ENCODE measurements at places on chromosomes 6 and 20.

DNA sequence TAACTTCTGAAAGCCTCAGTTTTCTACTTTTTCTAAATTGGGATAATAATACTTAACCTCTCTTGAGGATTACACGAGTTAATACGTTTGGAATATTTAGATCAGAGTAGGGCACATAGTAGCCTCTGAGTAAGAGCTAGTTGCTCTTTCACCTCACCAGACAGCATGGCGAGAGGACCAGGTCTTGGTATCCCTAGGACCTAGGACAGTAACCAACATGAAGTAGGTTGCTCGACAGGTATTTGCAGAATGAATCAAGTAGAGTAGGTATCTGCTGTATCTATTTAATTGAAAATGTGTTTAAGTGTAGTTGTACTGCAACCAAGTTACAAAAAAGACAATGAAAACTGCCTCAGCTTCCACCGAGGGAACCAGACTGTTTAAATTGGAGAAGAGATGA is 1.4 kb downstream of the CDC5L start:
- DNase-seq = no peak

DNA sequence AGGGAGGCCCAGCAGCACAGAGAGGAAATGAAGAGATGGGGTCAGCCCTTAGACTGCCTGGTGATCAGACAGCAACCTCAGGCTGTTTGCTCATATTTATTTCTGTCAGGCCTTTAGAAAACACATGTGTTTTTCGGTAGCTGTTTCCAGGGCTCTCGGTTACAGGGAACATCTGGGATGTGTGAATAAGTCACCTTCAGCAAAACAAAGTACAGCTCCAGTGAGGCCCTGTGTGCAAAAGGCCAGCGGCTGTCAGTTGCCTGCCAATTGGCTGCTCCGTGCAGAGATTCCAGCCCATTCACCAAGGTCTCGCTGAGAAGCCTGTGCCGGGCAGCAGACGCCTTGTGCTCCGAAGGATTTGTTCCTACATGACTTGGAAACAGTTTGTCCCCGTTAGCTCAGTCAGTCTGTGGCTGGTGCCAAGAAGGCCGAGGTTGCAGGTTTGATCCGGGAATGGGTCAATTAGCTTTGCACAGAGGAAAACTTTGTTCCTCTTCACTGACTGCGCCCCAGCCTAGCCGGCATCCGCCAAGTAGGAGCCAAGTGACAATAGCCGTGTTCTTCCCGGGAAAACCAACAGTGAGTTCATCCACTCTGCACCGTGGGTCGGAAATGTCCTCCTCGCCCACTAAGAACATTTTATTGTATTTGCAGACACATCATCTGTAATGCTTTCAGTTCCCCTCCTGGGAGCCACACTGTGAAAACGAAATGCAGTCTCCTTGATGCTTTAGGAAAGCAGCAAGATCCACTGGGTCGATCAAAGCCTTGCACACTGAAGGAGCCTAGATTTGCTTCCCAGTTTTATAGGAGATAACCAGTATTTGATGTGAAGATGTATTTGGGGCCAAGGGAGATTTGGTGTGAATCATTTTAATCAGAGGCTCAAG is 315.4 kb upstream of the CDYL start:
- no peak for DNase-seq

GRCh38 chr6:116271149-116271708 is 8.5 kb downstream of the TSPYL1 start:
- no peak for DNase-seq

DNA sequence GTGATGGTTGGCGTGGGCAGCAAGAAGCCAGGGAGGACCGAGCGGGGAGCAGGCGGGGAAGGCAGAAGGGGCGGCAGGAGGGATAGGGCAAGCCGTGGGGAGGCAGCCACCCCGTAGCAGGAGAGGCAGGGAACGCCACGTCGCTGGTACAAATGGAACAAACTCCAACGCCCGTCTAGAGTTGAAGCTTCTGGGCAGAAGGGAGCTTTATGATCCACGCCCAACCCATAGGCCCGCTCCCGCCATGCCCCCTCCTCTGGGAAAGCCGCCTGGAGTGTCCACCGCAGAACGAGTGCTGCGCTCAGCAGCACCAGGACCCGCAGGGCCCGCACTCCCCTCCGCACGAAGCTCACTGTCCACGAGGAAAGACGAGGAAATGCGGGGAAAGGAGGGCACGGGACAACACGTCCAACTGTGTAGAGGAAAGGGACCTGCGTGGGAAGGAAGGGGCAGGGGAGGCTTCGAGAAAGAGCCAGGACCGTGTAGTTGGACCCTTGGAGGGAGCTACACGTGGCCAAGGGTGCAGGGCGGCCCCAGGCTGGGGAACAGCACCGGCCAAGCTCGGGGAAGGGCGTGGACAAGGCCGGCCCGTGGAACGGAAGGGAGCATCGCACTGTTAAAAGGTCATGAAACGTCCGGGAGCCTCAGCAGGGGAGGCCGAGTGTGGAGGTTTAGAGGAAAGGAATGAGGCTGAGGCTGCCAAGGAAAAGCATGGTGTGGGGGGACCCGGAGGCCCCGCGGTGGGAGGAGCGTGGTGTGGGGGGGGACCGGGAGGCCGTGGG is 204.0 kb downstream of the DLL1 start:
- no peak for DNase-seq

DNA sequence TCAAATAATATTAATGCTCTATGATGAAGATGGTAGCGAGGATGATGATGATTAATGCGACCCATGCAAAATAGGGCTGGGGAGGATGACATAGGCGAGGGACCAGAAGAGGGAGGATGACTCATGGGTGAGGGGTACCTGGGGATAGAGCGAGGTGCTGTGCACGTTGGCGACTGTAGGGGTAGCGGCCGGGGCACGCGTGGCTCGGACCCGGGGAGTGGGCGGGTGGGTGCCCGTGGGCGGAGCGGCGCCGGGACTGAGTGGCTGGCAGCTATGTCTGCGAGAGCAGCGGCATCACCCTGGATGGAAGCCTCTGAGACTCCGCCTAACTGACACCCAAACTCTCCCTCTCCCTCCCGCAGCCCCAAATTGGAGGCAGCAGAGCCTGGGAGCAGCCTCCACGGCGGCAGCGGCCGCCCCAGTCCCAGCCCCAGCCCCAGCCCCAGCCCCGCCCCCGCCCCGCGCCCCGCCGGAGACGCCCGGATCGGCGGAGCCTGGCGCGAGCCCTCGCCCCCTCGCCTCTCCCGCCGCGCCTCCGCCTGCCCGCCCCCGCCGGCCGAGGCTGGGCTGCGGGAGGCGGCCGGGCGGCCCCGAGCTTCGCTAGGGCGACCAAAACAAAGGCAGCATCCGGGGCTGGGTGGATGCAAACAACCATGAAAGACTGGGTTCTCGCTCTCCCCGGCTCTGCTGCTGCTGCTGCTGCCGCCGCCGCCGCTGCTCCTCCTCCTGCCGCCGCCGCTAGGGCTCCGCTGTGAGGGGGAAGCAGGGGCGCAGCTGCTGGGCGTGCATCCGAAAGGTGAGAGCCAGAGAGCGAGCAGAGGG is at the start of gene RIMS1:
TSS of gene RIMS1 (plus strand) at position 367 of the 822 bp plus-strand sequence. CDS start 474 bp downstream, outside the sequence.
- DNase-seq = peak; percentile 38

GRCh38 chr6:137123078-137123477 is 50.4 kb downstream of the IL22RA2 start:
- DNase-seq = no peak

DNA sequence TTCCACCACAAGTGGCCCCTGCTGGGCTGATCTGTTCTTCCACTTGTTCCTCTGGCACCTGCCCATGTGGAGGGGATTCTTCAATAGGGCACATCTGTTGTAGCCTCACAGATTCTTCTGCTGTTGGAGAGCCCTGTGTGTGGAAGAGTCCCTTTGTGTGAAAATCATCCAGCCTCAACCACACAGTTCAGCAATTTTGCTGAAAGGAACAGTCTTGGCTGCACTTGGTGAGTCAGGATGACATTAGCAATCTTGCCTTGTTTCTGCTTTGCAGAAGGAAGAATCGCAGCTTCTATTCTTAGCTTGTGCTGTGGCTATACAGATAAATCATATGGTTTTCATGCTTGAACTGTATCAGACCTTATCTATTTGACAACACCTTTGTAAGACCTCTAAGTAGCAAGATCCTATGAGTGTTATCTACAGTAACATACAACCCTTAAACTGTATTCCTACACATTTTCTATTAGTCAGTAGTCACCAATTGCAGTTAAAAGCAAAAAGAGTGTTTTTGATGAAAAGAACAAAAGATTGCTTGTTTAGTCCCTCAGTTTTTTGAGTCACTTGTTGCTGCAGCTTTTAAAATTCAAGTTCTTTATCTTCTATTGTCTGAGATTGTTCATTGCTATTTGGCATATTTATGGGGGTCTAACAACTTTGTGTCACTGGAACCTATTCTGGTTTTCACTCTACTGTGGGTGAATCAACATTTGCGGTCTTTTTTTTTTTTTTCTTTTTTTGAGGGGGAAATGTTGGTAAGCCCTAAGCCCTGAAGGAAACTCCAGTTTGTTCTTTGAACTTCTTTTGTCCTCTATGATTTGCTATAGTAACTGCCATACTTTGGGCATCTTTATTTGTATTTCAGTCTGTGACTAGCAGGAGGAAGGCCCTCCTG is 231.6 kb downstream of the TFAP2B start:
- no peak for DNase-seq

DNA sequence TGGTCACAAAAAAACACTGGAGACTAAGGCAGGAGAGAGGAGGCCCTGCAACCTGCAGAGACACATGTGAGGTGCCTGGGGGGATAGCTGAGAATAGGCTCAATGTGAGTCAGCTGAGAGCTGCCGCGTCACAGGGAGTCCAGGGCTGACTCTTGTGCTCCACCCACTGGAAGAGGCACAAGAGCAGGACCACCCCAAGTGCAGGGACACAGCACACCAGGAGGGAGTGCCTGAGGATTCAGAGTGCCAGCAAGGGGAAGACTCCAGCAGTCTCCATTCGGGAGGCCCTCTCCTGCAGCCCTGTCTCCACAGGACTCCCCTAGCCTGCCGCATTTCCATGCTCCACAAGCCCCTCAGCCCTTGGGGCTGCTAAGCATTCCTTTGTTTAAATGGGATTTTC is 105.5 kb downstream of the HUS1B start:
- DNase-seq = peak; percentile 14

DNA sequence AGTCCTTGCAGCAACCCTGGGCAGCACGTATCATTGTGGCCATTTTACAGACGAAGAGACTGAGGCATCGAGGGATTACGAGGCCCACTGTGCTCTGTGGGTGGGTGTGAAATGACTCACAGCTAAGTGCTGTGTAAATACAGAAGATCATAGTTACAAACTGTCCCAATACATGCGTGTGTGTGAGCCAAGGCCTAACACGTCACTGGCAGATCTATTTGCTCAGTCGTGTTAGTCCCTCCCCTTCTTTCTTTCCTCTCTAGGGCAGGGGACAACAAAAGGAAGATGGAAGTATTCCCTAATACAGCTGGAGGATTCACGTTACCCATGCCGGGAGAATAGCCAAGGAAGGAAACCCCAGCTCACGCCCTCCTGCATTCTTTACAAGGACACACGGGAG is 175.9 kb downstream of the CDC5L start:
- DNase-seq = no peak

DNA sequence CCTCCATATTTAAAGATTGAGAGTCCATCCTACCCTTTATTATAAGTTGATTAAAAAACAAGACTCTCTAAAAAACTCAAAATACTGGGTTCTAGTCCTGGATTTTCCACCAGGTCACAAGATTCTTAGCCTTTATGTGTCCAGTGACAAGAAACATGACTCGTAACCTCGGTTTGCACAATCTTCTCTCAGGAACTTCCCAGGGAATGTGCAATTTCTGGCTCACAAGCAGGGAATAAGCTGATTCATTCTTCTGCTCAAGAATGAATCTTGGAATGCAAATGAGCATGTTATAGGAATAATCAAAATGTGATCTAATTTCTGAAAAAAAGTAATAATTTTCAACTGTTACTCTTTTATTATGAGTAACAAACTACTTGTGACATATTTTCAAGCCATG is 45.1 kb downstream of the OGFRL1 start:
- peak; percentile 85 for DNase-seq

DNA sequence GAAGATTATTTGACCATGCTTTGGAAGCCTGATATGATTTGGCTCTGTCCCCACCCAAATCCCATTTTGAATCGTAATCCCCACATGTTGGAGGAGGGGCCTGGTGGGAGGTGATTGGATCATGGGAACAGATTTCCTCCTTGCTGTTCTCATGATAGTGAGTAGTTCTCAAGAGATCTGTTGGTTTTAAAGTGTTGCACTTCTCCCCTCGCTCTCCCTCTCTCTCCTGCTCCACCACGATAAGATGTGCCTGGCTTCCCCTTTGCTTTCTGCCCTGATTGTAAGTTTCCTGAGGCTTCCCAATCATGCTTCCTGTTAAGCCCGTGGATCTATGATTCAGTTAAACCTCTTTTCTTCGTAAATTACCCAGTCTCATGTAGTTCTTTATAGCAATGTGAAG is 21.7 kb upstream of the FAM217A start:
- no peak for DNase-seq

DNA sequence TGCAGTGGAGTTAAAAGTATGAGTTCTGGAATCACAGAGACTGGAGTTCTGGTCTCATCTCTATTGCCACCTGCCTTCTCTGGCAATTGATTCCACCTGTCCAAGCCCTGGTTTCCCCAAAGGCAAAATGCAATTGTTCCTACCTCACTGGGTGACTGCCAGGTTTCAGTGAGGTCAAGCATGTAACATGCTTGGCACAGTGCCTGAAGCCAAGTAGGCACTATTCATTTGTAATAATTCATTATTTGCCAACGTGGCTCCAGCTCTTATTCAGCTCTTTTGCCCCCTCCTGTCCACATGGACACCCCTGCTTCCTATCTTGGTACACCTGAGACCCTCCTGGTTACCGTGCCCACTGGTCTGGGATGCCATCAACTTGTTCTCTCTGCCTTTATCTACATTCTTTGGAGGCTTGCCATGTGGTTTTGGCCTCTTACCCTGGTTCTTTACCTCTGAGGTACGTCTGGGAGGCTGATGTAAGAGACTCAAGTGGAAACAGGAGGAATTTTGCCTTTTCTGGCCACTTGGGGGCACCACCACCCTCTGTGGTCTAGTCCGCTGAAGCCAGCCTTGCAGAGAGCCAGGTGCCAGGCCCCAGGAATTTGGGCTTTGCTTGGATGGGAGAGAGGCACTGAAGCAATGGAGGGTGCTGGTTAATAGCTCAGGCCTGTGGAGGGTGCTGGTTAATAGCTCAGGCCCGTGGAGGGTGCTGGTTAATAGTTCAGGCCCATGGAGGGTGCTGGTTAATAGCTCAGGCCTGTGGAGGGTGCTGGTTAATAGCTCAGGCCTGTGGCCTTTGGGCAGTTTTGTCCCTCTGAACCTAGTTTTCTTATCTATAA is 1.7 kb downstream of the KCNK15 start:
- DNase-seq = peak; percentile 56

GRCh38 chr6:134607411-134607810 is 289.5 kb upstream of the SGK1 start:
- peak; percentile 51 for DNase-seq

DNA sequence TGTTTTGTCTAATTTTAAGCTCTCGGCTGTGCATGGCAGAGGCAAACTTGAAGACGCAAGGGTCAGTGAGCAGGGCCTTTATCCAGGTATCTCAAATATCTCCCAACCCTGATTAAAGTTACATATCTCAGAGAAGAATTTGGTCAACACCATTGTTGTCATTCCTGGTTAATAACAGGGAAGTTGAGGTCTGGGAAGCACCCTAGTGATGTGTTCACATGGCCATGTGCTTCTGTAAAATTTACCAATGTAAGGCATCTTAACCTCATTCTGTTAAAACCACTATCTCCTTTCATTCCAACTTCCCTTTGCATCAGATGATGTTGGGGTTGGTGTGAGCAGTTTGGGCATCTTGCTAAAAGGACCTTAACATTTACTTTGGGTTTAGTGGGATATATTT is 4.0 kb upstream of the FAM110A start:
- no peak for DNase-seq
